ENCODE measurements at places on chromosomes 2 and 18.
A peak's percentile ranks its signal among the peaks of the same experiment; 100 is the strongest.

GRCh38 chr2:194380011-194380410 lies 1277.0 kb upstream of the SLC39A10 start:
- DNase-seq = no peak

GRCh38 chr2:221112744-221113143 lies 459.4 kb downstream of the EPHA4 start:
- peak; percentile 69 for DNase-seq

- DNase-seq = peak; percentile 32
Observed at GRCh38 chr2:97935719-97936161, 60.0 kb downstream of the TMEM131 start.

- no peak for DNase-seq
Observed at GRCh38 chr2:210172219-210172575, 988 bp upstream of the KANSL1L start.

GRCh38 chr2:14619441-14619840 lies 13.1 kb upstream of the LRATD1 start:
- DNase-seq = no peak

- DNase-seq = no peak
Observed at GRCh38 chr2:99139003-99139402, 2.5 kb upstream of the C2orf15 start.

GRCh38 chr2:146365041-146365440 lies 1479.8 kb upstream of the ACVR2A start:
- DNase-seq = no peak

- DNase-seq = no peak
Observed at GRCh38 chr18:29779096-29779495, 1263.4 kb downstream of the DSC3 start.

DNA sequence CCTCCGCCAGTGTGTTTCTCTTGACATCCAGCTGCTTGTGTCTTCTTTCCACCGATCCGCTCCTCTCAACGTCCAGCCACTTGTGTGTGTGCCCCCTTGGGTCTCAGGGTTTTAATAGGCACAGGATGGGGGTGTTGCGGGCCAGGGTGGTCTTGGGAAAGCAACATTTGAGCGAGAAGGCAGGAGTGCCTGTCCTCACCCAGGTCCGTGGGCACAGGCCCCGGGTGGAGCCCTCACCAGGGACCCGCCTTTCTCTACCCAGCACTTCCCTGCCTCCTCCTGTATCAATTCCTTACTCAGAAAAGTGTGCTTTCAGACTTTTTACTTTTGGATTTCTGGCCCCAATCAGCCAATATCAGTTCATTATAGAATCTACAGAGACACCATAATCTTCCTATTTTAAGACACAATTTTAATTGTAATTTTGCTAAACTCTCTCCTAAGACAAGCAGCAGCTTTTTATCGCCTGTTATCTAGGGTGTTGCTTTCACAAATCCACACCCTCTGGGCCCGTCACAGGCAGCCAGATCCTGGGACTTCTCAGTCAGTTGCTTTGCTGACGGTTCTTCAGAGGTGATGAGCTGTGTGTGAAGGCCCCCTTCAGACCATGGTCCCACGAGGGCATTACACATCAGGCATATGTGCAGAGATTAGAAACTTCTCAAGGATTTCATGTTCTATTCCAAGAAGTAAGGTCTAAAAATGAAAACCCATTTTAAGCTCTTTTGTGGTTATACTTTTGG lies 96.0 kb upstream of the FHL2 start:
- no peak for DNase-seq

Measured in NCI-H524 (cell line).